ENCODE measurements at places on chromosomes 5 and 9.
A peak's percentile ranks its signal among the peaks of the same experiment; 100 is the strongest.

DNA sequence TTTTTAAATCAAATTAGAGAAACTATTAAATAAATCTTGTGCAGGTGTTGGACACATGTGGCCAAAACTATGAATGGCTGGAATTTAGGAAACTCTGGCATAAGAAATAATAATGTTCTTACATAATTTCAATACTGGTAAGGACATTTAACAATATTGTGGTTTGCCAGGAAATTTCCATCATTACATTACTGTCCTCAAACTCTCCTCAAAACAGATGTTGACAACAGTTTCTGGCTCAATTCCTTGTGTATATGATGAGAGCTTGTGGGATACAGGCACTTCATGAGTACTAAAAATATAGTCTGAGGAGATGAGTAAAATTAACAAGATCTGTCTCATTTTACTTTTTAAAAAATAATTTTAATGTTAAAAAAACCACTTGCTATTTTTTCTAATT lies 27.9 kb downstream of the MCTP1 start:
- no peak for DNase-seq

DNA sequence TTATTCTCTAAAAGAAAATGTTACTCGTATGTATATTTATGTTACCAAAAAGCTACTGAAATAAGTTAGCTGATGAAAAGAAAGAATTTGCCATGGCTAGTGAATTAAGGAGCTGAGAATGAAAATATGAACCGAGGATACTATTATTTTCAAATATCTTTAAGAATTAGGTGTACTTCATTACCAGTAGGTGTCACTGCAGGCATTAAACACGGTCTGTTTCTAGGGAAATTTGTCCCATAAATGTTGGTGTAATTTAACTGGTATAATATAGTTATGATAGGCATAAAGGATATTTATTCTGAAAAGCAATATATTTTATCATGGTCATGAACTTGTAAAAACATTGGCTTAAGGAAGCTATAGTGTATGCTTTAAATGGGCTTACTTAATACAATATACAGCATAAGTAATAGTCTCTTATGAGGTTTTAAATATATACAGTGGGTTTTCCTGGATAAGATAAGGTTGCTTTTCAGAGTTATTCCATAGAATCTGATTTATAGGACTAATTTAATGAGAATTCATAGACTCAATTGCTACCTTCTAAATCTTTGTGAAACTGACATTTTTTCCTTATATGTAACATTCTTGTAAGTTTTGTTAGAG lies 72.4 kb upstream of the MPDZ start:
- DNase-seq: peak; percentile 2

- DNase-seq: no peak
Measured at GRCh38 chr9:78289474-78289873, 7.5 kb upstream of the PSAT1 start.

DNA sequence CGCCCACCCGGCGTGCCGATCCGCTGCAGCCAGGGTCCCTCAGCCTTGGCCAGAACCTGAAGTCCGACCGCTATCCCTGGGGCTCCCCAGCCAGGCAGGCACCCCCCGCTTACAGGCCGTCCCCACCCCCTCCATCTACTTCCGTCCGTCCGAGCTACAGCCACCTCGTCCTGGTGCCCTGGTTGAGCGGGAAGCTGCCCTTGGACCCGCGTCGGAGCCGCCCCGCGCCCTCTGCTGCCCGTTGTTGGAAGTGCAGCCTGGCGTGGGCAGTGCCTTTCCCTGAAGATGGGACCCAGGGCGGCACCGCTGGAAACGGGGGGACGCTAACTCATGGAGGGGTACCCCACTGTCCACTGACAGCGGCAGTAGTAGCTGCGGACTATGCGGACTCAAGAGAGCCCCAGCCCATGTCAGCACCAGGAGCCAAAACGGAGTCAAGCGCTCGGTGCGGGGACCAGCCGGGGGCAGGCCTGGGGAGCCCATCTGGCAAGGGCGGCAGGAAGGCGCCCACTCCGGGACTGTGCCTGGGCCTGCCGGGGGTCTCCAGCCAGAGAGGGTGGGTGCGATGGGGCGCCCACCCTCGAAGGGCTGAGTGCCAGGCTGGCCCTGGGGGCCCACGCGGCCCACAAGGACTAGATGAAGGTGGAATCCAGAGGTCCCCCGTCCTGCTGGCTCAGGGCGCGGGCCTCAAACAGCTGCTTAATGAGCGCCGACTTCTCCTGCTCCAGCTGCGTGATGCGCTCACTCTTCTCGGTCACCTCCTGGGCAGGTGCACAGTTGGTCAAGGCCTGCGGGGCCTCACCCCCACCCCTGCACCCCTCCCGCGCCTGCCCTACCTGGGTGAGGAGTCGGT lies 6.1 kb downstream of the SAPCD2 start:
- DNase-seq: peak; percentile 67

GRCh38 chr5:52989781-52990527 lies 802 bp downstream of the ITGA2 start:
- no peak for DNase-seq

Data from inflammatory macrophage (primary cell).